ENCODE measurements at places on chromosomes 2 and 18.

GRCh38 chr18:9417073-9417851, 58.1 kb upstream of the RALBP1 start:
- DNase-seq, result peak; percentile 89

GRCh38 chr2:16624436-16624780, 41.2 kb downstream of the CYRIA start:
- no peak for DNase-seq

DNA sequence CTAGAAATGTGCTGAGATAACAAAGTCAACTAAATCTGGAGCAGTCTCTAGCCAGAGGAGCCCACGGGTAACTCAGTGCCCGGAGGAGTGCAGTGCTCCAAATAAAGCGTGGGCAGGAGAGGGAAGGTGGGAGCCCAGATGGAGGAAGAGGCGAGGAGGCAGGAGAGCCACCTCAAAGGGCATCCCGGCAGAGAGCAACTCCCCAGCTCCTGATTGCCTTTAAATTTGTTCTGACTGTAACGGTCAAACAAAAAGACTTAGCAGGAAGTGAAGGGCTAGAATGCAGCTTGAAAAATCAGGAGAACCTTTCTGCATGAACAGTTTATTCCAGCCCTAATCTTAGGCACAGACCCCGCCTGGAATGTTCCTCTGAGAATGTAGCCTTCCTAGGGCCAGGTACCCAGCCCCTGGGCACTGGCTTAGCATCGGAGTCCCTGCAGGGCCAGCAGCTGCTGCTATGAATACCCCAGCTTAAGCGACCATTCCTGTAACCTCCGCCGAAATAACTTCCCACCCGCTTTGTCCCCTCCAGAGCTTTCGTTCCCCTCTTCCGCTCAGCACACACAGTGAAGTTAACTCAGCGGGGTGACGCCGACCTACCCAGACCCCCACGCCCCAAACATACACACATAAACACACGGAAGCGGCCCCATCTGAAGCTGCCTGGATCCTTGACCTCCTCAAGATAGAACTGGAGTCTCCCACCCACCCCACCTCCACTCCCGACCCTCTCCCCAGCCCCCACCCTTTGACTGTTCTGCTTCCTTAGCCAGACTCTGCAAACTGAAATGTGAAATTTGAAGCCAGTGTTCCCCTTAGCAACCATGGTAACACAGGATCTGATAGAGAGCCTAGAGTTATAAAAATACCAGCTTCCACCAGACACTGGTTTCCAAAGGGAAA, 123.2 kb downstream of the SMAD7 start:
- DNase-seq, result peak; percentile 77

DNA sequence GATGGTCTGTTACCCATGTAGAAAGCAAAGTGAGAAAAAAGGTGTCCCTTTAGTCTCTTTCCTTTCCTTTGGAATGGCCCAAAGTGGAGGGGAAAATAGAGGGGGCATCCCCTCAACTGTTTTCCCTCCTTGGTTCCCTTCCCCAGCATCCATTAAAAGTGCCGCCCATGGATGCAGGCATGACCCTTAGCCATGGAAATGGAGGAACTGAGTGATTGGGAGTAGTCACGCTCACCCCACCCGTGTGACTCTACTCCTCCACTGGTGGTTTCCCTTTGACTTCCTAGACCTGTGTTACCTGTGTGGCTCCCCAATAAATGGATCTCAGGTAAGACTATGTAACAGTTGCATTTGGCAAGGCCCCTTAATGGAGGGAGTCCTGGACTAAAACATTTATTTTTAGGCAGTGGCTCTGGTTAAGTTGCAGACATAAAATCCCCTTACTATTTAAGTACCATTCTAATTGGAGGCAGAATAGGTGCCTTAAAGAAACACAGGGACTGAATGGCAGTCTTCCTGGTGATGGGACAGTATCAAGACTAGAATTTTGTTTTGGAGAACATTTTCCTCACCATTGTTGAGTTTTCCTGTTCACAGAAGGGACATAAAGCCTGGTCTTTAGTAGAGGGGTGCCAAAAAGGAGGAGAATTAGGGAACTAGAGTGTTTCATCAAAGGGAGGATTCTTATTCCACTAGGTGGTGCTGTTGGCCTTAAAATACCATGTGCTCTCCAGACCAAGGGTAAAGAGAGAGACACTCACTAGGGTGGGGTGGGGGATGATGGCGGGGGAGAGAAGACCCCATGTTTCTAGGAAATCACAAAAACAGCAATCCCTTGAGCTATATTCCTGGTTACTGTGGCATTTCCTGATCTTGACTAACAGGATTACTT, 25.7 kb upstream of the PLA2R1 start:
- no peak for DNase-seq
